ENCODE measurements at places on chromosomes 7 and 10.

GRCh38 chr7:155961241-155962190 is 149.3 kb upstream of the SHH start:
- DNase-seq = no peak

DNA sequence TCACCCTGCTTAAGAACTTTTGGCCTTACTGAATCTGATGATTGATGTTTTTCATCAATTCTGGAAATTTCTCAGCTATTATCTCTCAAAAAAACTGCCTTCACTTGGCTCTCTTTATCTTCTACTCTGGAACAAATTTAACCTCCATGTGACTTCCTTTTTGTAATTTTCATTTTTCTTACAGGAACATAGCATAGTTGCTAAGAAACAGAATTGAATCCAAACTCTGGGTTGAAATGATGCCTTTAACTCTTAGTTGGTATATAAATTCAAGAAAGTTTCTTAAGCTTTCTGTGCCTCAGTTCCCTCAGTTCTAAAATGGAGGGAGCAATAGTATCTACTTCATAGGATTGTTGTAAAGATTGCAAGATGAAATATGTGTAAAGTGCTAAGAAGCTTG is 19.8 kb downstream of the GPR141 start:
- no peak for DNase-seq

DNA sequence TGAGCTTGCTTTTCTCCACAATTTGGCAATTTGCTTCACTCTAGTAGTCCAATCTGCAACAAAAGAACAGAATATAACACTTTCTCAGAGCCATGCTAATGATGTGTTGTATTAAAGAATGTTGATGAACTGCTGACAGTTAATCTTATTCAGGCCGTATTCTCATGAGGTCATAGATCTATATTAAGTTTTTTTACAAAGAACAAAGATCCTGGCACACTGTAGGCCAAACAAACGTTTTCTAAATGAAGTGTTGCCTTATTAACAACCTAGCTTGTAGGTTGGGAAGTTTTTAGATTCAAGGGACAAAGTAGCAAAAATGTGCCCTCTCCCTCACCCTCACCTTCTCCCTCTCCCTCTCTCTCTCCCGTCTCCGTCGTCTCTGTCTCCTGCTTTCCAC is 6.8 kb downstream of the HILPDA start:
- DNase-seq = no peak

DNA sequence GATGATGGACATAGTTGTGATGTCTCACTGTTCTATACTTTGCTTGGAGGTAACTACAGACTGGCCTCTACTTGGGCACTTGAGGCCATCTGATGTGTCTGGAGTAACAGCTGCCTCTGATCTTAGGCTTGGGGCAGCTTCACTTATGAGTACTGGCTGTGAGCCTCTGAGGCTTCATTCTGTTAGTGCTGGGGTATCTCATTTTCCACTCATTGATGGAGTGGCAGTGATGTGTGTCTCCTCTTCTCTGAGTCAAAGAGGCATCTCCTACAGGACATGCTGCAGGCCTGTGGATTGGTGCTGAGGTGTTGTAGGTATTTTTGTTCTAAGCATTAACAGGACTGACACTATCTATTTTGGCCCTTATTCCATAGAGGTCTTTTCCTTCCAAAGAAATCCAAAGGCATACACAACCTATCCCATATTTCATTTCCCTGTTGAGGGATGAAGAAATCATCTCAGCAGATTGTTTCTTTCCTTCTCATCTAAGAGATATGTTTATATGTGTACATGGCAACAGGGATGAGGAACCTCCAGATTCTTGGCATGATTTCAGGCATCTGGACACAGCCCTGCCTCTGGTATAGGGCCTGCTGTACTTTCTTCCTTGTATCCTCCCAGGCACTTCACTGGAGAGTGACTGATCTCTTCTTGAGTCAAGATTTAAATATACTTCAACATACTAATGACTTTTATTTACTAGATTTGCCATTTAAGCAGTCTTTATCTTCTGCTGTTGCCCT is 65.7 kb upstream of the NOBOX start:
- no peak for DNase-seq

DNA sequence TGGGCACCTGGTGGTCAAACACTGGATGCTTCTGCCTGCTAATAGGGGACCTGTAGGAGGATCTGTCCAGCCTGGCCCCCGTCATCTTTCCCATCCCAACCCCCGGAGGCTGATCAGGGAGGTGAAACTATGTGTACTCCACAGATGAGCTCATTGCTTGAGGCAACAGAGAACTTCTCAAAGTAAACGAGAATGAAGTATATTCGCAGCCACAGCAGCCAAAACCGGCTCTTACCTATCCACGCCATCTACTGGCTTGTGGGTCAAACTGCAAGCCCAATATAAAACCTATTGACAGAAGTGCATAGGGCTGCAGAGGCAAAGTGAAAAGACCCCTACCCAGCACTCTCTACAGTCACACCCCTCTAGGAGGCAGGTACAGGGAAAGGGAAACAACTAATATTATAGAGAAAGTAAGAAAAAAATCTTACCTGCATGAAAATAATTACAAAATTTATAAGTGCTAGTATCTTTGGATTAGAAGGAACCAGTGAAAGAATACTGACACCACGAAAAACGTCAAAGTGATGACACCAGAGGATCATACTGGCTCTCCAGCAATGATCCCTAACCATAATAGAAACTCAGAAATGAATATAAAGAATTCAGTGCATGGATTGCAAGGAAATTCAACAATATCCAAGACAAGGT is 973.5 kb downstream of the ANKRD7 start:
- no peak for DNase-seq

GRCh38 chr10:29794776-29795611 is 160.2 kb upstream of the SVIL start:
- DNase-seq = no peak

DNA sequence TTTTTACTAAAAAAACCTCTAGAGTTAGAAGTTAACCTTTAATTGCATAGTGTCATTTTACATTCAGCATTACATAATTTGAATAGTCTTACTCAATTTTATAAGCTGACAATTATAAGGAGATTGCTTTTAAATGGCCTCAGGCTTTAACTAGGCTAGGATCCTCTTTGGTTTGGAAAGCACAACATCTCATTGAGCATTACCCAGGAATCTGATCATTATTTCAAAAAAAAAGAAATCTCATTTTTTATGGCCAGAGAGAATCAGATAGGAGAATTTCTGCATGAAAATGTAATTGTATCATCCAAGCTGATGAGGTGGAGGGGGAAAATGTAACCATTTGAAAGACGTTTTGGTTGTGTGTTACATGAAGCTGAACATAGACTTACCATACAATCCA is 324.9 kb upstream of the POT1 start:
- DNase-seq = no peak

DNA sequence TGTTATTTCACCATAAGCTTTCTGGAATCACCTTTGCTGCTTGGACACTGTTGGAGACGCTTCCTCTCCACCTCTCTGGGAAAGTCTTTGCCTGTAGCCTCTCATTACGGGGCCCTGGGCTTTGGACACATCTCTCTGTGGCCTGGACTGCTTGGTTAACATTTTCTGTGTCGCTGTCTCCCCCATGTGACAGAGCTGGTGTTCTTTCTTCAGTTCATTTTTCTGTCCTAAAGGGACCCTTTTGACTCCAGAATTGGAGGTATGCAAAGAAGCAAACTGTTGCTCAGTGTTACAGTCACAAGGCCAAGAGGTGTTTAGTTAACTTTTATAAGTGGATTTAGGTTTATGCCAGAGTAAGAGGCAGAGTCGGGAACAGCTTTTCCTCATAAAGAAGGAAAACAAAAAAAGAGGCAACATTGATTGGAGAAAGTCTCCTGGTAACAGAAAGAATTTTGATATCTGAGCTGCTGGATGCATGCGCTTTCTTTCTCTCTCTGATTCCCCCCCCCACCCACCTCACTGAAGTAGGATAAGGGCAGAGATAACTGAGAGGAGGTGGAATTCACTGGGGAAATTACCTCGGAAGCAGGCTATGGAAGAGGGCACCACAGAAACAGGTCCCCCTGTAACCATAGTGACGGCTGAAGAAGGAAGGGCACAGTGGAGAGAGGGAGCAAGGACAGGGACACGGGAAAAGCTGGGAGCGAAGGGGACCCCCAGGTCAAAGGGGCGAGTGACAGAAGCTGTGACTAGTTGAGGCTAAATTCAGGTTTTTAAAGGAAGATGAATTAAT is 57.8 kb downstream of the LGI1 start:
- no peak for DNase-seq

GRCh38 chr7:2621061-2621828 is 10.5 kb upstream of the TTYH3 start:
- DNase-seq = no peak

- DNase-seq = peak; percentile 55
Observed at GRCh38 chr7:151875942-151876898, 695 bp downstream of the PRKAG2 start.

- no peak for DNase-seq
Observed at GRCh38 chr10:7300384-7300971, 110.4 kb downstream of the SFMBT2 start.

- DNase-seq = no peak
Observed at GRCh38 chr7:137717811-137718271, 128.9 kb downstream of the DGKI start.

DNA sequence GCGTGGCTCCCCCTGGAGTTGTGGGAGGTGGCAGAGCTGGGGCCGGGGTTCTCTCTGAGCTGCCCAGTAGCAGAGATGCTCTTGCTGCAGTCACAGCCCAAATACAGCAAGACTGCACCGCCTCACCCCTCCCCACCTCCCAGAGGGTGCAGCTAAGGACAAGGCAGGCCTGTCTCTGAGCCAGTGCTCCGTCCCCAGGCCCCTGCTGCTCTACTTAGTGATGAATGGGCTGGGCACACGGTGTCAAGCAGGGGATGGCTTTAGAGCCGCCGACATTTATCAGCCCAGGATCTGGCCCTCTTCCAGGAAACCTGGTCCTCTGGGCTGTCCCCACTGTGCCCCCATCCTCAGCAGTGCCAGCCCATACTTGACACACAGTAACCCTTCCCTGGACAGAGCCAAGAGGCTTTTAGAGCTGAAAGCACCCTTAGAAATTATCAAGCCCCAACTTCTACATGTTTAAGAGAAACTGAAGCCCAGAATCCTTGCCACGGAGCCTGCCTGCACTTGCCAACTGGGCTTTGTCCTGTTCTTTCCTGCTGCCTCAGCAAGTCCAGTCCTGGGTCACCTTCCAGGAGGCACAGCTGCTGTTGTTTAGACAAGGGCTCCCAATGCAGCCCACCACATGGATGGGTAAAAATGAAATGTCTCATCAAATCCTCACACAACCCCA is 137.1 kb upstream of the UNC5B start:
- no peak for DNase-seq

DNA sequence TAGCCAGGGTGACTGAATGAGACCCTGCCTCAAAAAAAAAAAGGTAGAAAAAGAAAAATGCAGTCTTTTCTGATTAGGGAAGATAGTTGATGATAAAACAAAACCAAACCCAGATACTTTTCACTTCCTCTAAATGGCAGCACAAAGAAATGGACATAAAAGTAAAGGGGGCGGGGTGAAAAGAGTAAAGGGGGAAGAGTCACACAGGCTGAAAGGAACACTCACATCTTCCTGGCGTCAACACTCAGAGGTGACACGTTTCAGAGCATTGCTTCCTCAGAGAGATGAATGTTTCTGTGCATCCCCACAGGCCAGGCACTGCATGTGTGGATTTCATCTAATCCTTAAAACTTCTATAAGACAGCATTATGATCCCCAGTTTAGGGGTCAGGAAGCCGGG is 81.2 kb downstream of the HIPK2 start:
- DNase-seq = no peak

- no peak for DNase-seq
Observed at GRCh38 chr10:57599440-57599839, 668.3 kb downstream of the IPMK start.

DNA sequence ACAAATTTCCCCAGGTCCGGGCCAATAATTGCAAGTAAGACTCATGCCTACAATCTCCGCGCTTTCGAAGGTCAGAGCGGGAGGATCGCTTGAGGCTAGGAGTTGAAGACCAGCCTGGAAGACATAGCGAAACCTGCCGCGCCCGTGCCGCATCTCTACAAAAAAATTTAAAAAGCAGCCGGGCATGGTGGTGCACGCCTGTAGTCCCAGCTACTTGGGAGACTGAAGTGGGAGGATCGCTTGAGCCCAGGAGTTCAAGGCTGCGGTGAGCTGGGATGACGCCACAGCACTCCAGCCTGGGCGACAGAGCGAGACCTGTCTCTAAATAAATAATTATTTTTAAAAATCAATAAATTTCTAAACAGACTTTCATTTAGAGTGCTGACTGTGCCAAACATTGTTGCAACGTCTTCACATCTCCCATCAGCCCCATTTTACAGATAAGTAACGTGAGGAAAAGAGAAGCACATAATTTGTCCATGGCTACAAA is 494 bp upstream of the CFAP43 start:
- no peak for DNase-seq

DNA sequence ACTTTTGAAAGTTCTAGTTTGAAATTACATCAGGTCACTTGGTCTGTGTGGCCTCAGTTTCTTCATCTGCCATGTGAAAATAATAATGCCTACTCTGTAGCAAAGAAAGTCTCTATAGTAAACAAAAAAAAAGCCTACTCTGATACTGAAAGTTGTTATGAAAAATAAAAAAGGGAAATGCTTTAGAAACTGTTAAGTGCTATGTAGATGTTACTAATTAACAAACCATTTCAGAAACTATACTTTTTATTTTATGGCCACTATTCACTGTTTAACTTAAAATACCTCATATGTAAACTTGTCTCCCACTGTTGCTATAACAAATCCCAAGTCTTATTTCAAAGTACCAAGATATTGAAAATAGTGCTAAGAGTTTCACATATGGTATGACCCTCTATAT is 50.6 kb downstream of the CFTR start:
- no peak for DNase-seq

GRCh38 chr10:77832238-77832637 is 94.3 kb downstream of the DLG5 start:
- DNase-seq = no peak

- DNase-seq = no peak
Observed at GRCh38 chr10:25493122-25493893, 318.5 kb downstream of the GPR158 start.

DNA sequence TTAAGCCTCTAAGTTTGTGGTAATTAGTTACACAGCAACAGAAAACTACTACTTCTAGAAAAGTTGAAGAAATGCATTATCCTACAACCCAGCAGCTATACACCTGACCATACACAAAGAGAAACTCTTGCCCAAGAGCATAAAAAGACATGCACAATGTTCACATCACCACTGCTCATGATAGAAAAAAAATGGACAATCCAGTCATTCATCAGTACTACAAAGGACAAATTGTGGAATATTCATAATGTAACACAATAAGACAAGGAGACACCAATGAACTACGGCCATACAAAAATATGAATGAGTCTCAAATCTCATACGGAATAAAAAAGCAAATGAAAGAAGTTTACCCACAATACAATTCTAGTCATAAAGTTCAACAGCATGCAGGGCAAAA is 87.4 kb downstream of the ZFAND4 start:
- DNase-seq = no peak

DNA sequence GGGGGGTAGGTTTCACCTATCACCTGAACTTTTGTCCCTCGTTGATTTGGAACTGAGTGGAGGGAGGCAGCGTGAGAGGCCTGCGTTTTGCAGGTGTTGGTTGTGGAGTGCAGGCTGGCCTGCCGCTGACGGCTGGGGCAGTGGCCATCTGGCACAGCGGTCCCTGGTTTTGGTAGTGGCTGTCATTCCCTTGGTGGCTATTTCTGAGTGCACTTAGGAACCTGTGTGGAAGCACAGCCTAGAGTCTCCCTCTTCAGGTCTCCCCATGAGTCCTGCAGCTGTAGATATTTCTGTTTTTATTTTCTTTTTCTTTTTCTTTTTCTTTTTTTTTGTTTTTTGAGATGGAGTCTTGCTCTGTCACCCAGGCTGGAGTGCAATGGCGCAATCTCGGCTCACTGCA is 129.2 kb downstream of the CUL2 start:
- DNase-seq = no peak

GRCh38 chr7:72781161-72781560 is 46.8 kb downstream of the TYW1B start:
- no peak for DNase-seq

Measured in stimulated activated CD4-positive, alpha-beta T cell treated with anti-CD3 and anti-CD28 coated beads, TNF-alpha, amount 100 ng/mL, for 1 hour (primary cell).